ENCODE measurements at places on chromosomes 5 and 9.

GRCh38 chr9:103799959-103800358 lies 294.1 kb upstream of the SMC2 start:
- DNase-seq: no peak

DNA sequence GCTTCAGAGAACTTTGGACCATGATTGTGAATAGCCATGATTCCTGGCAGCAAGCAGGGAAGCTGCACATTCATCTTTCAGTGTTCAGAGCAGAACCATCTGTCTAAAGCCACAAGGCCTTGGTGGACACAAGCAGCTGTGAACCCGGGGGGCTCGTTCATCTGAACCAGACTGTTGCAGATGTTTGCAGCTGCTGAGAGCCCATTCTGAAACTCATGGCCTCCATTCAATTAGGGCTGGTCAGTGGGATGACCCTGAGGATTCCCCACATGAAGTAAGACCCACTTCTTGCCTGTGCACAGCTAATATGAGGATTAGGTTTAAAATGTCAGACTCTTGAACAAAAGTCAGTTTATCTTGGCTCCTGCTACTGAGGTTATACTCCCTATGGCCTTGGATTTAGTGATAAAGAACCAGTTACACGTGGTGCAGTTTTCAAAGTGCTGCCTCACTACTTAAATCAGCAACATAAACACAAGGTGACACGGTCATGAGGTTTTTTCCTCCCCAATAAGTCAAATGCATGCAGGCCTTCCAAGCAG lies 109.8 kb upstream of the IFNK start:
- DNase-seq: no peak

DNA sequence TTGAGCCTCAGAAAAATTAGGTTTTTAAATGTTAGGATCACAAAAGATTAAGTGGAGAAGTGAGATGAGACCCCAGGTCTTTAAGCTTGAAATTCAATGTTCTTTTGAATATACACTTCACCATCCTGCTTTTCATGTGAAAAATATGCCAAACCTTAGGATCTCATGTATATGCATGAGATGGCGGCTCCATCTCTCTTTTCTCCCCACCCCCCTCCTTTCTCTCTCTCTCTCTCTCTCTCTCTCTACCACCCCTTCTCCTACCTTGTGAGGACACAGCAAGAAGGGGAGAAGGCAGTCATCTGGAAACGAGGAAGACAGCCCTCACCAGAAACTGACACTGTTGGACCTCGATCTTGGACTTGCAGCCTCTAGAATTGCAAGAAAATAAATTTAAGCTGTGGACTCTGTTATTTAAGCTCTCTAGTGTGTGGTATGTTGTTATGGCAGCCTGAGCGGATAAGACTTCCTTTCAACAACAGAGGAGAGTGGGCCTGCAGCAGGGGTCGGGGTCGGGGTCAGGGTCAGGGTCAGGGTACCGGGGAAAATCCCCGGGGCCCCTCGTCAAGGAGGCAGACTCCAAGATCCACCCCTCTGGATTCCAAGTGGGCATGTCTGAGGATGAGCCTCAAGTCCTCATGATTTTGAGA lies 16.4 kb upstream of the ALDH1B1 start:
- no peak for DNase-seq

DNA sequence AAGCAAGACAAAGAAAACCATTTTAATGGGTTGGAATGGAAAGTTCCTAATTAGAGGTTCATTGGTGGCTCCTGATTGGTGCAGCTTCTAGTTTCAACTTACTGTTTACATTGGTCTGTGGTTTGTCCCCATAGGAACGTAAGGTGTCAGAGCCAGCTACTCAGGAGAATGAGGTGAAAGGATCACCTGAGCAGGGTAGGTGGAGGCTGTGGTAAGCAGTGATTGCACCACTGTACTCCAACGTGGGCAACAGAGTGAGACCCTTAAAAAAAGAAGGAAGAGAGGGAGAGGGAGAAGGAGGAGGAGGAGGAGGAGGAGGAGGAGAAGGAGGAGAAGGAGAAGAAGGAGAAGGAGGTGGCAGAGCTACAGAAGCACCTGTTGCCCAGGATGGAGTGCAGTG lies 30.4 kb downstream of the KCNIP1 start:
- no peak for DNase-seq

DNA sequence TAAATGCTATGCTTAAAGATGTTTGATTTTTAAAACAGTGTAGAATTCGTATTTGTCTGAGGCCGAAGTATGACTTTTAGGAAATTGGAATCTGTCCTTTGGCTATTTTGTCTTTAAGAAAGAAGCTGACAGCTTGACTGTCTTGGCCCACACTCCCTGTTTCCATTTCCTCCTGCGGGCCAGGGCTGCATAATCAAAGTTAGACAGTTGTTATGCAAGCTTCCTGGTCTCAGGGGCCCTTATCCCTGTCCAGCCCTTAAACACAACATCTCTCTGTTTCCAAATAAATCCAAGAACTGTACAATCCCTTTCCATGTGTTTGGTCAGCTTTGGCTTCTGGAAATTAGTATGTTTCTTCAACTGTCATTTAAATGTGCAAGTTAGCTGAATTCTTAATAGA lies 54.6 kb upstream of the ECM2 start:
- DNase-seq: no peak

- DNase-seq: no peak
These were observed 12.8 kb upstream of the TLR4 start for GRCh38 chr9:117691367-117691766.

Data from stimulated activated CD4-positive, alpha-beta T cell treated with anti-CD3 and anti-CD28 coated beads, Interleukin-2, amount 100 ng/mL, for 24 hours (primary cell).